Suppressor macrophage treated with lipopolysaccharide for 4 hours (primary cell): ENCODE measurements at places on chromosomes 6 and 20.

DNA sequence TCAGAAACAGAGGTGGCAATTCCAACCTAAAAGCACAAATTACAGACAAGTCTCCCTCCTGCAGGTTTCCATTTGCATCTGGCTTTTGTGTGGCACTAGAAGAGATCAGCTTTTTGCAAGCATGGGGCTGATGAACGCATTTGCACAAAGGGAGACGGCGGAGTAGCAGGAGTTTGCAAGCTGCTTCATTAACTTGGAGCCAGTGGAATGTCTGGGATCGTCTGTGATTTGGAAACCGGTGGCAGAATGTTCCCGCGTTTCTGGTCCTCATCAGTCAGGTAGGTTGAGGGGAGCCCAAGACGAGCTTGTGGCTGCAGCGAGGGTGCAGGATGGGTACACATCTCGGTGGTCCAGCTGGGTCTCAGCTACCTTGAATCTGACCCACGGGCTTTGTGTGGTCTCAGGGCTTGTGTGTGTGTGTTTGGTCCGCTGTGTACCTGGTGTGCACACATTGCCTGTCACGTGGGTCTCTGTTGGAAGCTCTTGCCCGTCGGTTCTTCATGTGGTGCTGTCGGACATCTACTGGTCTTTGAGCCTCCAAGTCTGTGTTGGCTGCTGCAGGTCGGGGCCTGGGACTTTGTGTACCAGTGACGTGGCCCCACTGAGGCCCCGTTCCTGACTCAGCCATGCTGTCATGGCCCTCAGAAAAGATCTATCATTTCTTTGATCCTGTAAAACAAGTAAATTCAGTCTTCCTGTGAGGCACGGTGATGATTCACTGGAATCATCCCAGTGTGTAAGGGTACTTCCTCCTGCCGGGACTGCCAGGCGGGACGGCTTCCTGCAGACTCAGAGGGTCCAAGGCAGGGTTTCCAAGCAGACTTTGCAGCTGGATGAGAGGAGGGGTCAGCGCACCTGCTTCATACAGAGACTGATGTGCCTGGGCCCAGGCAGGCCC is 12.4 kb upstream of the MYT1 start:
- no peak for DNase-seq

- DNase-seq = no peak
These were observed 295.5 kb upstream of the ZNF337 start for GRCh38 chr20:25992146-25992545.

DNA sequence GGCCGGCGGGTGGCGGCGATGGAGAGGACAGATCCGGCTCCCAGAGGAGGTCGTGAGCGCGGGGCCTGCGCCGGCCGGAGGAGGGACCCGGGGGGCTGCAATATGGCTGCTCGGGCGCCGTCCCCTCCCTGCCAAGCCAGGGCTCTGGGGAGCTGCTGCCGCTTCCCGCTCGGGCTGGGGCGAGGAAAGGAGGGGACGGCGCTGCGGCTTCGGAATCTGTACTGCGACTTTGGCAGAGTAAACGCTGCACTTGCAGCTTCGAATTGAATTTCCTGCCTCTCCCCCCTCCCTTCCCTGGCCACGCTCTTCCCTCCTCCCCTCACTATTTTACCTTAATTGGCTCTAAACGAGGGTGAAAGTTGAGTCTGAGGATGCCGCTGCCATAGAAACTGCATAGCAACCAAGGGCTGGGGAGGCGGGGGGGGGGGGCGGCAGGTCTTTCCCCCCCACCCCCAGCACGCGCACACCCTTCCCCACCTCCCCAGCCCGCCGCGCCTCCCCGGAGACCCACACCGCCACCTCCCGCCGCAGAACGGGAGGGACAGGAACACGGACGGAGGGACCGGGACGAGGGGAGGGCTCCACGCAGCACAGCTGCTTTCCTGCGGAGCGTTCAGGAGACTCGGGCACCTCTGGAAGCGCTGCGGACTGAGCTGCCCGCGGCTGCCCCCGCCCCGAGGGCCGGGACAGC is 93.9 kb downstream of the RNASET2 start:
- DNase-seq = peak; percentile 6

DNA sequence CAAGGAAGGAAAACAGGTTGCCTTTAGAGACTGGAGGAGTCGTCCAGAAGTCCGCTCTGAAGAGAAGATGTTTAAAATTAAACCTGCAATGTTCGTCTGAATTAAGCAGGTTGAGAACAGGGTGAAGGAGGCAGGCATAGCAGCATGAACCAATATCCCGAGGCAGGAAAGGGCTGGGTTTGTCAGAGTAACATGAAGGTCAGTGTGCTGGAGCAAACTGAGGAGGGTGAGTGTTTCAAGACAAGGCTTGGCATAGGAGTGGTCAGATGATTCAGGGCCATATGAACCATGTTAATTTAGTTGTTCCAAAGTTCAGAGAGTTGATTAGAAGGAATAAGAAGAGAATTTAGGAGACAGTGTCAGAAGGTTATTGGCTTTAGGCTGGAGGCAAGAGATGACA is 93.3 kb downstream of the UTRN start:
- no peak for DNase-seq

GRCh38 chr6:149919834-149920225 is 3.1 kb downstream of the RAET1G start:
- DNase-seq = no peak

GRCh38 chr6:89888871-89889270 is 5.4 kb upstream of the GJA10 start:
- DNase-seq = no peak
